ENCODE measurements at places on chromosomes 12 and 14.

DNA sequence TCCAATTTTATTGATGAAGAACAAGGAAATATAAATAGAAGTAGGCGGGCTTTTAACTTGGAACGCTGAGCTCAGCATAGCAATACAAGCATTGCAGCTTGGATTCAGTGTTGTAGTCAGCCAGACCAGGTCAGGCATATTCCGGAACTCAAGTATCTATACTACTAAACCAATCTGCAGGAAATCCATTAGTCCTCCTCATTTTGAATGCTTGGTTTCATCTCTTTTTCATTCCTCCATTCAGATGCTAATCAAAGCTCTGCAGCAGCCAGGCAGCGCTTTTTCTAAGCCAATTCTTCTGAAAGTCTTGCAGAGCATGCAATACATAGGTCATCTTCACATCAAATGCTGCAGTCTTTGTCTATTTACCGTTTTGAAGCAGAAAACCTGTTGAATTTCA lies 49.0 kb downstream of the KIF21A start:
- DNase-seq, result no peak

GRCh38 chr14:74207943-74208342 lies 31.3 kb upstream of the VSX2 start:
- DNase-seq, result no peak

GRCh38 chr14:56338674-56339073 lies 220.5 kb downstream of the PELI2 start:
- no peak for DNase-seq

DNA sequence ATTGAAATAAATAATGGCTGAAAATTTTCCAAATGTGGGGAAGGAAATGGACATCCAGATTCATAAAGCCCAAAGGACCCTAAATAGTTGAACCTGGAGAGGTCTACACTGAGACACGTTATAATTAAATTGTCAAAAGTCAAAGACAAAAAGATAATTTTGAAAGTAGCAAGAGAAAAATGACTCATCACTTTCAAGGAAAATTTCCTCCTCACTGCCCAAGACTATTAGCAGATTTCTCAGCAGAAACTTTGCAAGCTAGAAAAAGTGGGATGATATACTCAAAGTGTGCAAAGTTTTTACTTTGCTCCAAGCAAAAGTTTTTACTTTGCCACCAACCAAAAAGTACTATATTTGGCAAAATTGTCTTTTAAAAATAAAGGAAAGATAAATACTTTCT lies 15.9 kb upstream of the KRT83 start:
- DNase-seq, result no peak

DNA sequence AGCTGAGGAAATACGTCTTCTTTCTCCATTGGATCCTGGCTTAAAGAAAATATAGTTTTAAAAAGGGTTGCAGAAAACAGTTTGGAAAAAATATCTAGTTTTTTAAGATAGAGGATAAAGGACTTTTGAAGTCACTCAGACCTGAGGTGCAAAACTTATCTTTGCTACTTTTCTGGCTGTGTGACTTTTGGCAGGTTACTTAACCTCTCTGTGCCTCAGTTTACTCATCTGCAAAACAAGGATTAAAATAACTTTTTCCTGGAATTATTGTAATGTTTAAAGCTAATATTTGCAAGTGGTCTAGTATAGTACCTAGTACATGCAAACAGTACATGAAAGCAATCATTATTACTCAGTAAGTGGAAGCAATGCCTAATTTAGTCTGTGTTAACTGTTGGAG lies 176.8 kb downstream of the TBX5 start:
- no peak for DNase-seq

DNA sequence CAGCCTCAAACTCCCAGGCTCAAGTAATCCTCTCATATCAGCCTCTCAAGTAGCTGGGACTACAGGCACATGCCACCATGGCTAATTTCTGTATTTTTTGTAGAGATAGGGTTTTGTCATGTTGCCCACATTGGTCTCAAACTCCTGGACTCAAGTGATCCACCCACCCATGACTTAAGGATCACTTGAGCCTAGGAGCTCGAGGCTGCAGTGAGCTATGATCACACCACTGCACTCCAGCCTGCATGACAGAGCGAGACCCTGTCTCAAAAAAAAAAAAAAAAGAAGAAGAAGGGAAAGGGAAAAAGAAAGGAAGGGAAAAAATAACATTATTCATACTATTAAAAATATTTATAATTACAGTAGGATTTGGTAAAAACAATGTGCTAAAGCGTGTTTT lies 19.2 kb downstream of the EPS8 start:
- no peak for DNase-seq

- no peak for DNase-seq
These were observed 3.6 kb downstream of the LRRC74A start for GRCh38 chr14:76829650-76830421.

GRCh38 chr14:61296719-61297502 lies 15.8 kb upstream of the TMEM30B start:
- no peak for DNase-seq

DNA sequence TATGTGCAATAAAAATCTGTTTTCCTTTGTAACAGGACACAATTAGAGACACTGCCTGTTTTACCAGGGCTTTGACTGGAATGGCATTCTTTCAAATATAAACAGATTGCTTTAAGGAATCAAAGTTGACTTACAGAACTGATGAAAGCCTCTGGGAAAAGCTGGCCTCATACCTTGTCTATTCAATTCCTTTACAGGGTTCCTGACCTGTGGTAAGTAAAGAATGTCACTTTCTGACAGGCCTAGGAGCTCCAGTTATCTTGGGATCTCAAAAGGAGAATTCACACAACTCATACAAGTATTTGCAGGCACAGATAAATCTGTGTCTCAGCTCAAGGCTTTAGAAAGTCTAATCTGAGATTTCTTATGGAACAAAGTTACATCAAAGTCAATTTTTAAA lies 88.4 kb downstream of the BCAT1 start:
- DNase-seq, result no peak

- no peak for DNase-seq
These were observed 121.7 kb upstream of the USP15 start for GRCh38 chr12:62138527-62138926.
